ENCODE measurements at places on chromosomes 3 and 15.

- no peak for DNase-seq
These were observed 9.5 kb downstream of the EBLN2 start for GRCh38 chr3:73070675-73071575.

GRCh38 chr3:172577987-172578570, 54.8 kb upstream of the TNFSF10 start:
- DNase-seq: no peak

DNA sequence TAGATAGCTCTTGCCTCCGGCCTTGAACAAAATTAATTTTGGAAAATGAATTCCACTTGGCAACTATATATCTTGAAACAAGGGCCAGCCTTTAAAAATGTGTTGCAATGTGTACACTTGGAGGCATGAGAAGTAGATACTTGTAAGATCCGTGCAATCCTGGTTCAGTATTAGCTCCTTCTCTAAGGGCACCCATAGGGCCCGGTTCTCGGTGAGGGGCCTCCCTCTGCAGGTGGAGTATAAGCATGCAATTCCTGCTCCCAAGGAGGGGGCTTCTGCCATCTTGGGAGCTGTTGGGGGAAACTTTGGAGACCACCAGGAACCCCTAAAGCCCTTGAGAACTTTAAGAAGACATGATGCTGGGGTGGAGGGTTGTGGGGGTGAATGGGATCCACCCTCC, 388.7 kb upstream of the RGMA start:
- no peak for DNase-seq

- DNase-seq: no peak
These were observed 49.4 kb upstream of the FLNB start for GRCh38 chr3:57958642-57959422.

GRCh38 chr15:40087991-40088928, 20.4 kb downstream of the BMF start:
- DNase-seq: no peak

DNA sequence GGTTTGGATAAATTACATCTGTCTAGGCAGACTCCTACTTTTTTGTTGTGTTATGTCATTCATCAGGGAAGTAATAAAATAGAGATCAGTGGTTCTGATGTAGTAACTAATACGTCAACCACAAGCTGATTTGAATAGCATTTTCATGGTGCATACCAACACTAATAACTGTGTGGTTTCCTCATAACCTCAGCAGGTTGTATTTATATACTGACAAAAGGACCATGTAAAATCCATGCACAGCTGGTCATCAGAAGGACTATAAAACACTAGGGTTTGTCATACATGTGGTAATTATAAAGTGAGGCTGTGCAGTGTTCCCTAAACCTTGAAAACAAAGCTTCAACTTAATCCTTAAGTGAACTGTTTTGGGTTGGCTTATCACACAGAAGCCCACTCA, 216.8 kb upstream of the RBMS3 start:
- no peak for DNase-seq

- no peak for DNase-seq
These were observed 2.2 kb upstream of the HES1 start for GRCh38 chr3:194133661-194134230.

DNA sequence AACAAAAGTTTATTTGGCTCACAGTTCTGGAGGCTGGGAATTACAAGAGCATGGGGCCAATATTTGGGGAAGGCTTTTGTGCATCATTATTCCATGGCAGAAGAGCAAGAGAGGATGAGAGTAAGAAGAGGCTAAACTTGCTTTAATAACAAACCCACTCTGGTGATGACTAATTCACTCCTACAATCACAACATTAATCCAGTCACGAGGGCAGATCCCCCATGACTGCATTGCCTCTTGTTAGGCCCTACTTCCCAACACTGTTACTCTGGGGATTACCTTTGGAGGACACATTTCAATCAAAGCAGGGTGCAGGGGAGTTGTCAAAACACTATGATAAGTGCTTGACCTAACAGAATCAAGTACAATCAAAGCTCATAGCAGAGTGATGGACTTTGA, 181.7 kb downstream of the BBX start:
- no peak for DNase-seq

DNA sequence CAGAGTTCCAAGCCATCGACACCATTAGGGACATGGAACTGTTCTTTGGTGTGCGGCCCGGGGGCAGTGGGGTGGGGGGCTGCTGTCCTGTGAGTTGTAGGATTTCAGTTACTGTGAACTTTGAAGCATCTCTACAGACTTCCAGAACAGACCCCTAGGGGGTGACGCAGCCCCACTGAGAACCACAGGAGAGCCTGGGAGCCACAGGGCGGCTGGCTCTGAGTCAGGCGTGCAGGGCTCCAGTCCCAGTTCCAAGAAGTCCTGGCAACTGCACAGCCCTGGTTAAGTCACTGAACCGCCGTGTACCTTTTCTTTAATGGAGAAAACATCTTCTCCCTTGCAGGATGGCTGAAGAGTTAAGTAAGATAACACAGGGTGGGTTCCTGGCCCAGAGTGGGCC, 23.5 kb upstream of the LRTM1 start:
- no peak for DNase-seq

DNA sequence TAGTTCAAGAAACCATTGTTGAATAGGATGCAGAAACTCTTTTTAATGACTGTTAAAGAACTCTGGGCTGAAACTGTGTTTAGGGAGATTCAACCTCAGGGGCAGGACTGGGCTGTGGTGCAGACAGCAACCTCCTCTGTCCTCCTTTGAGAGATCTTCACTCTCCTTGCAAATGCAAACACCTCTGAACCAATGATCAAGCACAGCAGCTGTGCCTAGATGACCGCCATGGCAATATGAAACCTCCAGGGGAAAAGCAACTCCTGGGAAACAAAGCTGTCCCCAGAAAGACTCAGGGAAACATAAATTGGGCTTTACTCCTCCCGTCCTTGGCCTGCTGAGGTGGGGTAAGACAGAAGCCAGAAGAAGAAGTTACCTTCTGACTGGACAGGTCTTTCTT, 52.6 kb downstream of the TBC1D2B start:
- DNase-seq: no peak

- DNase-seq: no peak
These were observed 6.6 kb downstream of the PARL start for GRCh38 chr3:183878071-183878470.

DNA sequence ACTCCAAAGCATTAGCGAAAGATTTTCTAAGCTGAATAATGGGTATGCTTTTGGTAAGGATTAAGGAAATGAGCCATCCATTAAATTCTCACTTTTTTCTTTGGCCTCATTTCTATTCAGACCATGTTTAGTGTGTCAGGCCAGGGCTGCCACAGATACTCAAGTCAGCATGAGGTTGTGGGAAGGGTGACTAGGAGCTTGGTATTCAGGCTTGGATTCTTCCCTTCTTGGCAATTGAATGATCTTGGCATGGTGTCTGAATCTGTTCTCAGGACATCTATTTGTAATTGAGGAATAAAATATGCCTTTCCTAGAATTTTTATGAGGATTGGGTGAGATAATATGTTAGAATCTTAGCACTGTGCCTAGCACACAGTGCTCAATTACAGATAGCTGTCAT, 11.2 kb downstream of the CCNB2 start:
- no peak for DNase-seq

DNA sequence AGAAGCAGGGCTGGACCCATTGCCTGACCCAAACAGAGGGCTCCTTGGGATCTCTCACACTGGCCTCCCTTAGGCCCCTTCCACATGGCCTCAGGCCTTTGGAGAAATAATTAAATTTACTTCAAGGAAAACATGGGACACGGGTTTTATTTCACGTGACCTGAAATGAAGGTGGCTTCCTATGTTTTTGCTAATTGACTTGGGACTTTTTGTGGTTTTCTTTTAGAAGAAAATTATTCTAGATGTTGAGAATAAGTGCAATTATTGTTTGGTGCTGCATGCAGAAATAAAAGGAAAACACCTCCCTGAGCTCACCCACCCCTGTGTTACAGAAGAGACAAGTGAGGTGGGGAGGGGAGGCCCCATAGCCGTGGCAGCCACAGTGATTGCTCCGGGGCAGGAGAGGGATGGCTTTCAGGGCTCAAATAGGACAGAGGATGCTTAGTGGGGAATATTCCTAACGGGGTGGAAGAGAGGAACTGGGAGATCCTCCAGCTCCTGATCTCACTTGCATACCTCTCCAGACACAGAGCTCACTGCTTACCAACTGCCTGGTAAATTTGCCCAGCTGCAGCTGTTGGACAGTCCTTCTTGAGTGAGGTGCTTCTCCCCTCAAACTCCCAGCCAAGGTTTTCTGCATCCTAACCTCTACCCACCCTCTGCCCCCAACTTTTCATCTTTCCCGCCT, 29.2 kb upstream of the RPL29 start:
- DNase-seq: no peak

GRCh38 chr15:26841941-26842340, 24.9 kb upstream of the GABRA5 start:
- no peak for DNase-seq

- no peak for DNase-seq
These were observed 19.4 kb upstream of the SLC41A3 start for GRCh38 chr3:126103121-126104027.

GRCh38 chr3:100871306-100871705, 121.9 kb downstream of the ABI3BP start:
- no peak for DNase-seq

DNA sequence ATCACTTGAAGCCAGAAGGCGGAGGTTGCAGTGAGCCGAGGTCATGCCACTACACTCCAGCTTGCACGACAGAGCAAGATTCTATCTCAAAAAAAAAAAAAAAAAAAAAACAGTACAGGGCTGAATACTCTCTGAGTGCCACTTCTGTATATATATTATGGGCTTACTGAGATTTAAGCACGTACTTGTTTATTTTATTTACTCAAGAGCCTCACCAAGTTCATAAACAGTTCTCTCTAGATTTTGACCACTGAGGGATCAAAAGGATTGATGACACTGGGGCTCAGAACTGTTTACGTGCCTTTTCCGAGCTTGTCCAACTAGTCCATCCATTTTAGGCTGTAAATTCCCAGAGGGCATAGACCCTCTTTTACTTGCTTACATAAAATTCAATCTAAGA, 81.5 kb downstream of the FRMD4B start:
- no peak for DNase-seq

- no peak for DNase-seq
These were observed 35.1 kb downstream of the DAZL start for GRCh38 chr3:16570113-16570512.

GRCh38 chr3:96843505-96844203, 29.3 kb downstream of the EPHA6 start:
- DNase-seq: no peak

- DNase-seq: peak; percentile 11
These were observed 11.1 kb downstream of the LRCH3 start for GRCh38 chr3:197801891-197802778.

GRCh38 chr3:72582211-72582878, 265.9 kb downstream of the SHQ1 start:
- DNase-seq: no peak

DNA sequence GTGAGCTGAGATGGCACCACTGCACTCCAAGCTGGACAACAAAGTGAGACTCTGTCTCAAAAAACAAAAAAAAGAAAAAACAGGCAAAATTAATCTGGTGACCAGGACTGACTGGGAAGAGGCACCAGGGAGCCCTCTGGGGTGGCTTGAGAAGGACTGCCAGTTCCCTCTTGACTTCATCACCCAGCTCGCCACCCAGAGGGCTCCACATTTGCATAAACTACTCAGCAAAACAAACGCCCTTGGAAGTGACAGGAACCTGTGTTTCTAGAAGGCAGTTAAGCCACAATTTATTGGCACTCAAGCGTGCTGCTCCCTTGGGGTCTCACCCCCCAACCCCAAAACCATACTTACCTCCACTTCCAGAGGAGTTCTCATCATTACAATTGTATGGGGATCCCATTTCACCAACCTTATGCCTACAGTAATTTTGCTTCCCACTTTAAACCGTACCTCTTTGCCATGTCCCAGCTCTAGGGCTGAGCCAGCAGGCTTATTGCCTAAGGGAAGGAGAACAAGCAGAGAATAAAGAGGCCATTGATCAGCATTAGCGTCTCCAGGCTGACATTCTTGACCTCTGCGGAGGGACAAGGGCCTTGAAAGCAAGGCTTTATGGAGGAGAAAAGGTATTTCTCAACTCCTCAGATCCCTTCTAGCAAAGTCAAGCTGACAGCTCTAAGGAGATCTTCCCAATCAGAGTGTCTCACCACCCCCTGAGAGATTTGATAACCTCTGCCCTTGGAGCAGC, 357.4 kb downstream of the SHQ1 start:
- DNase-seq: no peak

GRCh38 chr3:112411425-112411824, 78.5 kb downstream of the CD200 start:
- no peak for DNase-seq

DNA sequence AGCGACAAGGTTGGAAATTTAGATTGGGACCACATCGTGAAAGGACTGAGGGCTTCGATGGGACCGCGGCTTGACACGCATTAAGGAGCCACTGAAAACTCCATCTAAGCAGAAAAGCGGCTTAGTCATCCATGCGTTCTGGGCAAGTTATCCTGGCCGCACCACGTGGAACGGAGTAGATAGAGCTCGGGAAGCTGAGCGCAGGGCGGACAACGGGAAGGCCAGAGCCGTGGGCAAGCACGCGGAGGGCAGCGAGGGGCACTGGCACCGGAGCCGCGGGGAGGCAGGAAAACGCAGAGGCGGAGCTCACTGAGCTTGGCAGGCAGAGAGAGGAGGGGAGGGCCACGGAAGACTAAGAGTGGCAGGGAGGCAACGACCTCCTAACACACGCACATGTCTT, 61.3 kb upstream of the VGLL4 start:
- DNase-seq: no peak

DNA sequence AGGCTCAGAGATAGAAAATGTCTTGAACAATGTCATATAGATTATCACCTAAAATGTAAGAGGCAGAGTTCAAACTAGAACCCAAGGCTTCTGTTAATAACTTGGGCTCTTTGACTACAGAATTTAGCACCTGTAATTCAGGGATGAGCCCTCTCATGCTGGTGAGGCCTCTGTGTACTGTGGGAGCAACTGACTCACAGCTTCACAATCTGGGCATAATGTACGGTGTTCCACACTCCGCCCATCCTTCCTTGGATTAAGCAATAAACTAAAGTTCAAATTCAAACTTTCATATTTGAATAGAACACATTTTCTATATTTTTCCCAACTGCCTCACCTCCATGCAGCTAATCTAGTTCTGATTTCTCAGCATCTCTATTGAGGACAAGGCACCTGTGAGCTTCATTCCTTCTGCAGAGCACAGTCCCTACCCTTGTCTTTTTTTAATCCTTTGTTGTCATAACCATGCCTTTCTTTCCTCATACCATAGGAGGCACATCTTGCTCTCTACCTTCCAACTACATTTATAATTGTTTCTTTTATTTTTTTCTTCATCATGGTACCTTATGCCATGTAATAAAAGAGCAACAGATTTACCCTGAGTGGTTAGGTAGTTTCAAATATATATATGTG, 392.1 kb downstream of the NLGN1 start:
- DNase-seq: no peak

GRCh38 chr3:12935023-12935860, 93.9 kb upstream of the RPL32 start:
- no peak for DNase-seq

- DNase-seq: no peak
These were observed 13.6 kb upstream of the HRH1 start for GRCh38 chr3:11140713-11141104.

GRCh38 chr15:41820791-41821423, 7.0 kb upstream of the JMJD7 start:
- DNase-seq: no peak

All from activated CD4-positive, alpha-beta T cell treated with anti-CD3 and anti-CD28 coated beads, Interleukin-2, amount 50 U/mL, for 4 hours (primary cell).